ENCODE measurements at places on chromosomes 12 and 14.
A peak's percentile ranks its signal among the peaks of the same experiment; 100 is the strongest.

- peak; percentile 79 for DNase-seq
Measured at GRCh38 chr12:110590806-110591326, 7.7 kb upstream of the PPTC7 start.

DNA sequence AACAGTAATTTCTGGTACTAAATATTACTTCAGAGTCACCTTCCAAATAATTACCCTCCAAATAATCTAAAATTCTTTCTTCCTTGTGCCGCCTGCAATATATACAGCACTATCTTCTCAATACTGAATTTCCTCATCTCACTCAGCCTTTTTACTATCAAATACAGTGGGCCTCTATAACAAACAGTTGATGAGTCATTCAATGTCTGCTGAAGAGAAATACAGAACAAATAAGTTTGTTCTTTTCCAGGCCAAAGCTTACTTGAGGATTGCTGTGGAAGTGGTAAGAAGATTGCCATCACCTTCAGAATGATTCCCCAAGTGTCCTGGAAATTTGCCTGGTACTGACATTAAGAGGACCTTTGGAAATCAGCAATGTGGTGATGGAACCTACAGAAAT, 218.2 kb upstream of the ARHGAP5 start:
- DNase-seq: no peak

- DNase-seq: no peak
Measured at GRCh38 chr12:122275459-122275858, 9.2 kb upstream of the VPS33A start.

GRCh38 chr14:71549421-71550050, 382.7 kb upstream of the RGS6 start:
- no peak for DNase-seq

DNA sequence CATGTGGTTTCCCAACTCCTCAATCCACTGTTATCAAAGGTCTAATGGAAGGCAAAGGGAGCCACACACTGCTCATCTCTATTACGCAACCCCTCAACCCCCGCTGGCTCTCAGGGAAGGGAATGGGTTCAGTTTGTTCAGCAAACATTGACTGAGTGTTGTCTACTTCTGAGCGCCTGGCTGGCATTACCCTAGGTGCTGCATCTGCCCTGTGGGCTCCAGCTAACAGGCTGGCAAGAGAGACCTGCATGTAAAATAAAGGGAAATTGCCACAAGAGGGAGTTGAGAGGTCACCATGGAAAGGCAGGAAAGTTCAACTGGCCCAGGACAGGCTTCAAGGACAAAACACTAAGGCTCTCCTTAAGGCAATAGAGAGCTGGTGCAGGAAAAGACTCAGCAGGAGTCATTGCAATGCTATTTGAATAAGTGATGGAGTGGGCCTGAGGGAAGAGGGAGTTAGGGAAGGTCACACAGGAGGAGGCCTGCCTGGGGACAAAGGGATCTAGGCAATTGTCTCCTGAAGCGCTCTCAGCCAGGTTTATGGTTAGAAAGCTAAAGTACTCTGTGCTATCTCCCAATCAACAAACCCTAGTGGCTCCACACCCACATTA, 5.5 kb upstream of the ZNF740 start:
- DNase-seq: no peak

GRCh38 chr12:39780411-39780912, 160.9 kb upstream of the ABCD2 start:
- no peak for DNase-seq

DNA sequence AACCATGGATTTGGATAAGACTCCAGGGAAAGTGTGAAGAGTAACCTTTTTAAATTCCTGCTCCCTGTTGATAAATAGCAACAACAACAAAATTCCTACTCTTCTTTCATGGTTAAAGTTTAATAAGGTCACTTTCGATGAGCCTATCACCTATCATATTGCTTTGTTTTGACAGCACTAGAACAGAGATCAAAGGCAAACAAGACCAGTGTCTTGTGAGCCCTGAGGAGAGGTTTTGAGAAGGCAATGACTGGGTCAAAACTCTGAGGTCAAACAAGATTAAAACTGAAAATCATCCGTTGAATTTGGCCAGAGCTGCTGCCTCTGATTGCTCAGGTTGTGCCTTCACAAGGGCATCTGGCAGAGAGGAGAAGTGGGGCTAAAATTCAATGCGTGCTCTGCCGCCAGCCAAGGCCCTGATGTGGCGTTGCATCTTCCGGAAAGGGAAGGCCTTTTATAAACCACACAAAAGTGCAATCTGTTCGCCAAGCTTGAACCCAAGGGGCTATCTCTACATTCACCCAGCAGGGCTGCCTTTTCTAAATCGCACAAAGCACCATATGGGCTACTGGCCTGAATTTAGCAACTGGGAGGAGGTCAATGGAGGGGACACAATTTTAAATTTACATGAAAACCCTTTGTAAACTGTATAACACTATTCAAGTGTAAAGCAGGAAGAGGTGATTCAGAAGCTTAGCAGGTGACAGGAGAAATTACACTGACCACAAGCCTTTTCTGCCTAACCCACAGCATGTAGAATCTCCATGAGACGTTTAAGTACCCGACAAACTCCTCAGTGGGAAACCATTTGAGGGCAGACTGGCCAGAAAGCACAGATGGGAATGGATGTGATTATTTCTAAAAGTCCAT, 140.8 kb downstream of the DAD1 start:
- no peak for DNase-seq

DNA sequence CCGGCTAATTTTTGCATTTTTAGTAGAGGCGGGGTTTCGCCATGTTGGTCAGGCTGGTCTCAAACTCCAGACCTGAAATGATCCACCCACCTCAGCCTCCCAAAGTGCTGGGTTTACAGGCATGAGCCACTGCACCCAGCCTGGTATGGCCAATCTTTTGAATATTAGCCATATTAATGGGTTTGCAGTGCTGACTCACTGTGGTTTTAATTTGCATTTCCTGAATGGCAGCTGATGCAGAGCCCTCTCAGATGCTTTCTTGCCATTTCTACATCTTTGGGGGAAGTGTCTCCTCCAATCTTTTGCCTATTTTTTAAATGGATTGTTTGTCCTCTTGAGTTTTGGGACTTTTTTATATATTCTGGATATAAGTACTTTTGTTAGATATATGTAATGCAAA, 55.5 kb upstream of the NPAS3 start:
- no peak for DNase-seq

DNA sequence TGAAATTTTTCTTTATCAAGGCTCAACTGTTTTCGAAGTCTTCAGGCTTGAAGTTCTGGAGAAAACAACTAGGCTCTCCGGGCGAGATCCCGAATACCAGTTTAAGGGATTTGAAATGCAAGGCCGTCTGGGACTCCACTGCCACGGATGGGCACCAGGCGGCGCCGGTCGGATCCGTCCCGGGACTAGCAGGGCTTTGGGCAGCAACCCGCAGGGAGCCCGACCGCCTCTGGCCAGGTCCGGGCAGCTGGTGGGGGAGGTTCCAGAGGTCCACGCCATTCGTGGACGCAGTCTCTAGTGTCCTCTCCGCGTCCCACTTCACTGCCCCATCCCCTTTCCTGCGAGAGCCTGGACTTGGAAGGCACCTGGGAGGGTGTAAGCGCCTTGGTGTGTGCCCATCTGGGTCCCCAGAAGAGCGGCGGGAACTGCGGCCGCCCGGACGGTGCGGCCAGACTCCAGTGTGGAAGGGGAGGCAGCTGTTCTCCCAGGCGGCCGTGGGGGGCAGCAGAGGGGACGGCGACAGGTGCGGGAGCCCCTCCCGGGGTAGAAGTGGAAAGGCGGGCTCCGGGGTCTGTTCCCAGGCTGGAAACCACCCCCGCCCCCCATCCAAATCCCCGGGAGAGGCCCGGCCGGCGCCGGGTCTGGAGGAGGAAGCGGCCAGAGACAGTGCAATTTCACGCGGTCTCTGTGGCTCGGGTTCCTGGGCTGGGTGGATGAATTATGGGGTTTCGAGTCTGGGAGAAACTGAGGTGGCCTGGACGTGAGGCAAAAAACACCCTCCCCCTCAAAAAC, 838 bp upstream of the ERBB3 start:
- no peak for DNase-seq

GRCh38 chr14:75539561-75540478, 17.6 kb downstream of the BATF start:
- no peak for DNase-seq

- no peak for DNase-seq
Measured at GRCh38 chr14:103372552-103373304, 12.5 kb upstream of the MARK3 start.

DNA sequence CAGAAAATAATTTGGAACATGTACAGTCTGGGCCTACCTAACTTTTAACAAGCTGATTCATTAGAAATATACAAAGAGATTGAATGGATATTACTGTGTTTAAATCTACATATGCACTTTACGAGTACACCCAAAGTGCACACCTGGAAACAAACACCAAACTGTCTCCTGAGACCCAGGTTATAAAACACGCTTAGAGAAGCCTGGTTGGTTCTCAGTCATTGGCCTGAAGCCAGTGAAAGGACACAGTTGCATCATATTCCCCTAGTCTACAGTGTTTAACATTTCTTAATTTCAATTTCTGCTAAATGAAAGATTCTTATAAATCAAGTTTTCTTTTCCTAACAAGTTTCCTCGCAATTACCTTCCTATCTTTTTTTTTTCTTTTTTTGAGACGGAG, 209.5 kb downstream of the FBXL14 start:
- no peak for DNase-seq

DNA sequence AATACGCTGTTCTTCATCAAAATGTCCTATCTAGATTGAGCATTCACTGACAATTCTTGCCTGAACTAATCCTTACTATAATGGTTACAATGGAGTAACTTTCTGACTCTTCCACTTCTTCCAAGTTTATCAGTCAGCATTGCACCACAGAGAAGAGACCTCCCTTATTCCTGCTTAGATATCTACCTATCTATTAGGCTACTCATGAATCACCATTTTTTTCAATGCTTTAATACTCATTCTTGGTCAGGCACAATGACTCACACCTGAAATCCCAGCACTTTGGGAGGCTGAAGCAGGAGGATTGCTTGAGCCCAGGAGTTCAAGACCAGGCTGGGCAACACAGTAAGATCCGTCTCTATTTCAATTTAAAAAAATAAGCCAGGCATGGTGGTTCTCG, 39.3 kb downstream of the RPS6KA5 start:
- no peak for DNase-seq

DNA sequence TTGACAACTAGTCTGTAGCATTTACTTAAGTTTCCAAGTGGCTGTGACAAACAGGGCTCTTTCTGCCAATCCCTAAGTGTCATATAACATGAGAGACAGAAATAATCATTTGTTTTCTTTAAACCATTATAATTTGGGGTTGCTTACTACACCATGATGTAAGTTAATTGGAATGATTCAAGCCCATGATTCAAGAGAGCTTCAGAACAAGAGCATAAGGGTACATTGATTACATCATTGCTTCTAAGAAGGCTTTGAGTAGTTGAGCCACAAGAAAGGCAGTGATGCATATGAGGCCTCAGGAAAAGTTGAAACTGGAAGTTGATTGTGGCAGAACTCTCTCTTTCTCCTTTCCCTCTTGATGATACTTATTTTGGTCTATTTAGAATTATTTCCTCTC, 444.0 kb downstream of the CCER1 start:
- DNase-seq: no peak

DNA sequence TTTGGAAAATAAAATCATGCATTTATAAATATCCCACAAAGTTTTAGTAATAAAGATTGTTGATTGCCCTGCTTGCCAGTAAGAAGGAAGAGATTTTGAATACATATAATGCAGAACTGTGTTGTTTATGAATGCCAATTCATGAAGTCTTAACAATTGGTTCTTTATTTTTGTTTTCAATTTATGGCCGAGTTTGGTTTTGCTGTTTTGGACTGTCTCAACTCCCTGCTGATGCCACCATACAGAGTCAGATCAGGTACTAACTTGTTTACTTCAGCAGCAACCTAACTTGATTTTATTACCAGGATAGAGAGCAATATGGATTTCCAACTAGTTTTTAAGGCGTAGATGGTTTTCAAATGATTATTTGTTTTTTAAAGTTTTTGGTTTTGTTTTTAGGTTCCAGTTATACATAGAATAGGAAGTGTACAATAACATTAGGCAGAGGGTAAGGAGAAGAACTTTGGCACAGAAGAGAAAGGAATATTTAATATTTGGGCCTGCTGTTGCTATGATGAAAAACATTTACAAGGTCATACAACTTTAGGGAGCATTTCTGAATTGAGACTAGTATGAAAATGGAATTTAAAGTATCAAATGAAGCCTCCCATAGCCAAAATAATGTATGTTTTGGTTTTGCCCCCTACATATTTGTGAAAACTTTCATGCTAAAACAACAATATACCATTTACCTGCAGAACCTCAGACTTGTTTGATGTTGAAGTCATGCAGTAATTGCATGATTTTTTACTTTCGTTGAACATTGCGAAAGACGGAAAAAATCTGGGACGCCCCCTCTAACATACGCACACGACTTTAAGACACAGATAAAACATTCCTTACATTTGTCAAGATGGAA, 904 bp upstream of the FAM177A1 start:
- DNase-seq: no peak

DNA sequence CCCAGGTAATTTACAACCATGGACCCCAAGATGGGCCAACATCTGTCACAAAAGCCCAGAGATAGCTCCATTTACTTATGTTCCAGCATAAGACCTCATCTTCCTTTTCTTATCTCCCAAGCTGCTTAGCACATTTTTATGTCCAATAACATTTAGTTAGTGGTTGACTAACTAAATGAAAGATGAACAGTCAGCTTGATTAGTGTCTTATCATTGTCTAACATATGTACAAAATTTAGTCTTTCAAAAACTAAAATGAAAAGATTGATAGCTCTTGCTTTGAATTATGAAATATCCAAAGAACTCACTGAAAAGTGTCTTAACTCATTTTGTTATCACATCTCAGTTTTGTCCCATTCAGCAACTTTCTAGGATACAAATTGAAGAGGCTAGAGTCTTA, 163.1 kb upstream of the EGLN3 start:
- DNase-seq: no peak

GRCh38 chr12:79252358-79253075, 387.9 kb downstream of the SYT1 start:
- DNase-seq: no peak

GRCh38 chr12:42585841-42586216, 3.7 kb downstream of the PRICKLE1 start:
- DNase-seq: no peak

DNA sequence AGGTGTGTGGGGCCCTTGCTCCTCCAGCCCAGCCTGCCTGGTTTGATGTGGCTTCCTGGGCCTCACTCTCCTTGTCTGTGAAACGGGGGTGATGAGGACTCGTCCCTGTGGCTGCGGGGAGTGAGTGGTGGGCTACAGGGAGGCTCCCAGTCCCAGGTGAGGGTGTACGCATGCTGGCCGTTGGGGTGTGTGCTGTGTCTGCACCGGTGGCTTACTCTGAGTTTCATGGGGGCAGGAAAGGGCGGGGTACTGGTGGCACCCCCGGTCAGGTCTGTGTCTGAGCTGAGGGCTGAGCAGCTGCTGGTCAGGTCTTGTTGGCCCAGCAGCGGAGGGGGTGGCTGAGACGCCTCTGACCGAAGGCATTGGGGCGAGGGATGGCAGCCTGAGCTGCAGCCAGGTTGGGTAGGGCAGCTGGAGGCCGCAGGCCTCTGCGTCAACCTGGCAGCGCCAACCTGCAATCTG, 11.2 kb downstream of the ULK1 start:
- no peak for DNase-seq

- DNase-seq: no peak
Measured at GRCh38 chr12:47838286-47838931, 18.7 kb upstream of the HDAC7 start.

GRCh38 chr12:113189361-113189760, 3.8 kb downstream of the RITA1 start:
- DNase-seq: no peak

GRCh38 chr12:56129206-56129941, 1.3 kb downstream of the ESYT1 start:
- DNase-seq: no peak

Data from GM12878 (cell line).